ENCODE measurements at places on chromosomes 3 and 15.

DNA sequence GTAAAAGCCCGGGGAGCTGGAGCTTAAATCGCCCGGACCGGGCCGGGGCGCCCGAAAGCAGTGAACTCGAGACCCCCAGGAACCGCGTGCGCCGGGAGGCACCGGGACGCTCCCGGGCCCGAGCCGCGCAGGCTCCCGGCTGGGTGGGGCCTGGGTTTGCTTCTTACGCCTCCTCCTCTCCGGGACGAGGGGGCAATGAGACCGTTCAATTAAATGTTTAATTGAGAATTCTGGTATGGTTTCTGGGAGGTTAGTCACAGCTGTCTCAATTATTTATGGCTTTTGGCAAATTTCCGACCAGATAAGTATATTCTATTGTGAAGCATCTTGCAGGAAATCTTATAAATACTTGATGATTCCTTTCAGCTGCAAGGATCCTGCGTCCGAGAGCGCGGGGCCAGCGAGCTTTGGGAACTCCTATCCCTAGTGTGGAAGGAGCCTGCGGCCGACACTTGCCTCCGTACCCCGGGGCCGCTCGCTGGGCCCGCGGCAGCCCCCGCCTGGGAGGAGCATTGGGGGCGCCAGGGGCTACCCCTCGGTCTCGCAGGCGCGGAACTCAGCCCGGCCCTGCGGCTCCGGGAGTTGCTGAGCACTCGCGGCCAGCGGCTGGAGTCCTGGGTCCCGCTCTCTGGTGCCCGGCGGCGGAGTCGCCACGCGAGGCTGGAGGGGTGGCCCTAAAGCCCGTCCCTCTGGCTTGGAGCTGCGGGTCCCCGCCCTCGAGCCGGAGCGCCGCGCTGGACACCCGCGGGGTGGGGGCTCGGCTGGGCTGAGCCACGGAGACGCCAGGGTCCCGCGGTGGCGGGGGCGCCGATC, 10.3 kb downstream of the ISL2 start:
- DNase-seq = no peak

- DNase-seq = no peak
Observed at GRCh38 chr15:80418892-80419537, 14.8 kb downstream of the ARNT2 start.

GRCh38 chr3:117102426-117102825, 392.8 kb downstream of the TUSC7 start:
- no peak for DNase-seq

GRCh38 chr3:125643172-125643571, 47.9 kb upstream of the OSBPL11 start:
- no peak for DNase-seq

DNA sequence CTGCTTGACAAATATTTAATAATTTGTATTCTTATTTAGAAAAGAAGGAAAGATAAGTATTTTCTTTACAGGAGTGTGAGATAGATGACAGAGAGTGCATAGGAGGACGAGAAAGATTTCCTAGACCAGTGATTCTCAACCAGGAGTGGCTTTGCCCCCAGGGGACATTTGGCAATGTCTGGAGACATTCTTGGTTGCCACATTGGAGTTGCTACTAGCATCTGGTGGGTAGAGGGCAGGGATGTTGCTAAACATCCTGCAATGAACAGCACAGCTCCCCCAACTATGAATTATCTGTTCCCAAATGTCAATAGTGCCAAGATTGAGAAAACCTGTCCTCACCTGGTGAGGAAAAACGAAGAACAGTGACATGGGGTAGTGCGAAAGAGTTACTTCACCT, 30.8 kb upstream of the MINAR1 start:
- DNase-seq = no peak

DNA sequence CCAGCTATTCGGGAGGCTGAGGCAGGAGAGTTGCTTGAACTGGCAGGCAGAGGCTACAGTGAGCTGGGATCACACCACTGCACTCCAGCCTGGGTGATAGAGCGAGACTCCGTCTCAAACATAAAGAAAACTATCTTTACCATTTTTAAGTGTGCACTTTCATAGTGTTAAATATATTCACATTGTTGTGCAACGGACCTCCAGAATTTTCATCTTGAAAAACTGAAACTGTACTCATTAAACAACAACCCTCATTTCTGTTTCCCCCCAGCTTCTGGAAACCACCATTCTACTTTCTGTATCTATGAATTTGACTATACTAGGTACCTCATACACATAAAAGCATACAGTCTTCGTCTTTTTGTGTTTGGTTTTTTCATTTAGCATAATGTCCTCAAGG, 375.1 kb downstream of the SHQ1 start:
- DNase-seq = no peak

Measured in non-pigmented ciliary epithelial cell (primary cell).